Sigmoid colon (tissue), 7 donors: ENCODE measurements at places on chromosomes 3 and 15.

- no peak for DNase-seq
Measured at GRCh38 chr15:28891588-28891987, 5.8 kb downstream of the APBA2 start.

GRCh38 chr3:12120374-12121140, 38.2 kb downstream of the TIMP4 start:
- DNase-seq = no peak

- no peak for DNase-seq
Measured at GRCh38 chr3:29695201-29695600, 414.3 kb downstream of the RBMS3 start.

DNA sequence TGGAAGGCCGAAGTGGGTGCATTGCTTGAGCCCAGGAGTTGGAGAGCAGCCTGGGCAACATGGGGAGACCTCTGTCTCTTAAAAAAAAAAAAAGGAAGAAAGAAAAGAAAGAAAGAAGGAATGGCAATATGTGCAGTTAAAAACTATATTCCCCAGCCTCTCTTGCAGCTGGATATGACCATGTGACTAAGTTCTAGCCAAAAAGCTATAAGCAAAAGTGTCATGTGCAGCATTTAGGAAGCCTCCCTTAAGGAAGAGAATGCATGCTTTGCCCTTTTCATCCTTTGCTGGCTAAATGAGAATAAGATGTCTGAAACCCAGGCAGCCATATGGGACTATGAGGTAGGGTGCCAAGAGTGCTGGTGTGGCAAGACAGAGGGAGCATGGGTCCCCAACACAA, 21.8 kb downstream of the CYP19A1 start:
- no peak for DNase-seq

DNA sequence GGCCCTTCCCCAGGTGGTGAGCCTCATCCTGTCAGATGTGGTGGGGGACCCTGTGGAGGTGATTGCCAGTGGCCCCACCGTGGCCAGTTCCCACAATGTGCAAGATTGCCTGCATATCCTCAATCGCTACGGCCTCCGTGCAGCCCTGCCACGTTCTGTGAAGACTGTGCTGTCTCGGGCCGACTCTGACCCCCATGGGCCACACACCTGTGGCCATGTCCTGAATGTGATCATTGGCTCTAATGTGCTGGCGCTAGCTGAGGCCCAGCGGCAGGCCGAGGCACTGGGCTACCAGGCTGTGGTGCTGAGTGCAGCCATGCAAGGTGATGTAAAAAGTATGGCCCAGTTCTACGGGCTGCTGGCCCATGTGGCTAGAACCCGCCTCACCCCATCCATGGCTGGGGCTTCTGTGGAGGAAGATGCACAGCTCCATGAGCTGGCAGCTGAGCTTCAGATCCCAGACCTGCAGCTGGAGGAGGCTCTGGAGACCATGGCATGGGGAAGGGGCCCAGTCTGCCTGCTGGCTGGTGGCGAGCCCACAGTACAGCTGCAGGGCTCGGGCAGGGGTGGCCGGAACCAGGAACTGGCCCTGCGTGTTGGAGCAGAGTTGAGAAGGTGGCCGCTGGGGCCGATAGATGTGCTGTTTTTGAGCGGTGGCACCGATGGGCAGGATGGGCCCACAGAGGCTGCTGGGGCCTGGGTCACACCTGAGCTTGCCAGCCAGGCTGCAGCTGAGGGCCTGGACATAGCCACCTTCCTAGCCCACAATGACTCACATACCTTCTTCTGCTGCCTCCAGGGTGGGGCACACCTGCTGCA, 4.8 kb downstream of the GLYCTK start:
- DNase-seq = no peak

DNA sequence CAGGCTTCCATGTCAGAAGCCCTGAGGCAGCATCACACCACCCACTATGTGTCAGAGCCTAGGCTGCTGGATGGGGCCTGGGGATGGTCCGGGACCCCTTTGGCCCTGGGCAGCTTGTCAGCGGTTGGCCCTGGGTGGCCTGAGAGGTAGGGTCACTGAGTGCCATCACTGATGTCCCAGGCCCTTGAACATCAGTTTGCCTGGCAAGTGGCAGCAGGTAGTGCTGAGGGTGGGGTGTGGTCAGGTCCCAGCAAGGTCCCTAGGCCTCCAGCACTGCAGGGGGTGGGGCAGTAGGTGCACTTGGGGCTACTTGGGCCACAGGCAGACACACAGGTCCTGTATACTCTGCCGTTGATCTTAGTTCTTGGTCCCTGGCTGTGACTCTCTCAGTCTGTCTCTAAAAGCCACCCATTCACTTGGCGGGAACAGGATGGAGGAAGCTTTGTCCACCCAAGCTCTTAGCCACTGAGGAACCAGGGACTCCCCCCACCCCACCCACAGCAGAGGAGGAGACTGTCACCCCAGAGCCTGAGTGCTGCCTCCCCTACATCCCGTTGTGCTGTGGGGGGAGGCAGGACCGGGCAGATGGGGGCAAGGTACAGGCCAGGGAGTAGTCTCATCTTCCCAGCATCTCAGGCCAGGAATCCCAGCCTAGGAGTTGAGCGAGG, 5.8 kb downstream of the GNAI2 start:
- no peak for DNase-seq

DNA sequence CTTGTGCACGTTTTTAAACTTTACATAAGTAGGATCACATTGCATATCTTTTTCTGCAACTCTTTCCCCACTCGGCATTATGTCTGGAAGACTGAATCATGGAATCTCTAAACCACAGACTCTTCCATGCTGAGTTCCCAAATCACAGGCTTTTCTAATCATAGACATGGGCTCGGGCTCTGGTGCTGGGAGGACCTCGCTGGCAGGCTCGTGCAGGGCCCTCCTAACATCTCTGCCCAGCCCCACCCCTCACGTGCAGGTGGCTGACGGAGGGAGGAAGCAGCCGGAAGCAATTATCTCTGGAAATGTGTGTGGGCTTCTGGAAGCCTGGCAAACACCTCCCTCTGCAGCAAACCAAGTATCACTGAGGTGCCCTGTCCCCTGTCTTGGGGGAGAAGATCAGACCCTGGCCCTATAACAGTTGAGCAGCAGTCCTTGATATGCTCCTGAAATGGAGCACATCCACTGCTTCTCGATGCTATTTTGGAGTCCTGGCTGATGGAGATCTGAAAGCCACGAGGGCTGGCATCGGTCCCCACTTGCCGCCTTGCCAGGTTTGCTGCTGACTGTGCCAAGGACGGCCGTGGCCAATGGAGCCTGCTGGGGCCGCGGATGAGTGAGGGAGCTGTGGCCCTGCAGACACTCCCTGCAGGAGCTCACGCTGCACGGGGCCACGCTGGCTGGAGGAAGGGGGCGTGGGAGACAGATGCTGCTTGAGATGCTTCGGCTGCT, 4.4 kb upstream of the IQSEC1 start:
- no peak for DNase-seq
